ENCODE measurements at places on chromosomes 13 and 19.

DNA sequence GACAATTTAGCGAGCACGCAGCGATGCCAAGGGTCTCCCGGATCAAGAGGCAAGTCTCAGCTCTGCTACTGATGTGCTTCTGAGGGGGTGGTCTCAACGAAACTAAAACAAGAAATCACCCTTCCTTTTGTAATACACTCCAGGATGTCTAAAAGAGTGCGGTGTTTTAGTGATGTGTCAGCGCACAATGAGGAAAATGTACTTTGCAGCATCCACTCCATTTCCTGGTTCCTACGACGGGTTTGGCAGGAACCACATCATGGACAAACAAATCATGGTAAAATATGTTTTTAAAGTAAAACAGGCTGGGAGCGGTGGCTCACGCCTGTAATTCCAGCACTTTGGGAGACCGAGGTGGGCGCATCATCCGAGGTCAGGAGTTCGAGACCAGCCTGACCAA, 154.0 kb upstream of the TSC22D1 start:
- no peak for DNase-seq

DNA sequence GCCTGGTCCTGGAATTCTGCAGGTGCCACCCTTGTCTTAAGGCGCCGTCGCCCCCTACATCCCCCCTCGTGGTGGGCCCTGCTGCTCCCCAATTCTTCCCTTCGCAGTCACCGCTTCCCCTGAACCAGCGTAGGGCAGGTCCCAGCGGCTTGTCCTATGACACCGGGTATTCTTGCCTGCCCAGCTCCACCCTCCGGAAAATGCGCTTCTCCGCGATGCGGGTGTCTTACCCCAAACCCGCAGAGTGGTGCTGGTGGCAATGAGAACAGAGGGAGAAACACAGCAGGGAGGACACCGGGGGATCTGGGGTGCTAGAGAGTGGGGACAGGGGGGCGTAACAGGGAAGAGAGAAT, 9.0 kb downstream of the ZNF808 start:
- peak; percentile 21 for DNase-seq

DNA sequence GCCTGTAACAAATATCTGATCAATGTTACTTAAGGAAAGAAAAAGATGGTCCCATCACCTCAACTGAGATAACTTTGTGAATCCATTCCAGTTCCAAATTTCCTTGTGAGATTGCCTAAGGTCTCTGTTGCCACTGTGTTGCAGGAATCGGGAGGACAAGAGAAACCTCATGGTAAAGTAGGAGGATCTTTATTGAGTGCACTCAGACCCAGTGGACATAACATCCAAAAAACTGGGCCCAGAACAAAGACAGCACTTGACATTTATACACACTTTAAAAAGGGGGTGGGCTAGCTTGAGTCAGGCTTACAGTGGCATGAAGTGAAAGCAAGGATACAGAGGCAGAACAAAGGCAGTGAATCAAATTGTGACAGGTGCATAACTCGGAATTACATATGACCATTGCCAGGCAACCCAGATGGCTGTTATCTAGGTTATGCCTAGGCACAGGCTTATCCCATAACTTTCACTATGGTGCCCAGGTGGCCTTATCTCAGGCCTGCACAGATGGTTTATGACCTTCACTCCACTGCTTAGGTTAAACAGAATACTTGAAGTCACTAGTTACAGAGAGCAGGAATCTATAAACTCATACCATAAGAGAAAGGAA, 459.4 kb upstream of the PCDH20 start:
- no peak for DNase-seq

- DNase-seq, result no peak
These were observed 1.3 kb upstream of the CD22 start for GRCh38 chr19:35327642-35328041.

DNA sequence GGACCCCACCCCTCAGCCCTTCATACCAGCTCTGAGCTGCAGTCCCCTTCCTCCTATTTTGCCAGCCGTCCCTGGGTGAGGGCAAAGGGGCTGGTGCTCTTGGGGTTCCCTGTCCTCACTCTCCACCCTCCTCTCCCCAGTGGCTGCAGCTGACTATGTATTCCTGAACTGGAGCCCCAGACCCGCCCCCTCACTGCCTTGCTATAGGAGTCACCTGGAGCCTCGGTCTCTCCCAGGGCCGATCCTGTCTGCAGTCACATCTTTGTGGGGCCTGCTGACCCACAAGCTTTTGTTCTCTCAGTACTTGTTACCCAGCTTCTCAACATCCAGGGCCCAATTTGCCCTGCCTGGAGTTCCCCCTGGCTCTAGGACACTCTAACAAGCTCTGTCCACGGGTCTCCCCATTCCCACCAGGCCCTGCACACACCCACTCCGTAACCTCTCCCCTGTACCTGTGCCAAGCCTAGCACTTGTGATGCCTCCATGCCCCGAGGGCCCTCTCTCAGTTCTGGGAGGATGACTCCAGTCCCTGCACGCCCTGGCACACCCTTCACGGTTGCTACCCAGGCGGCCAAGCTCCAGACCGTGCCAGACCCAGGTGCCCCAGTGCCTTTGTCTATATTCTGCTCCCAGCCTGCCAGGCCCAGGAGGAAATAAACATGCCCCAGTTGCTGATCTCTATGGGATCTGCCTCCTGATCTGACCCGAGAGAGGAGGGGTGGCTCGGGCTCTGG, 2.4 kb downstream of the COX7A1 start:
- DNase-seq, result no peak

DNA sequence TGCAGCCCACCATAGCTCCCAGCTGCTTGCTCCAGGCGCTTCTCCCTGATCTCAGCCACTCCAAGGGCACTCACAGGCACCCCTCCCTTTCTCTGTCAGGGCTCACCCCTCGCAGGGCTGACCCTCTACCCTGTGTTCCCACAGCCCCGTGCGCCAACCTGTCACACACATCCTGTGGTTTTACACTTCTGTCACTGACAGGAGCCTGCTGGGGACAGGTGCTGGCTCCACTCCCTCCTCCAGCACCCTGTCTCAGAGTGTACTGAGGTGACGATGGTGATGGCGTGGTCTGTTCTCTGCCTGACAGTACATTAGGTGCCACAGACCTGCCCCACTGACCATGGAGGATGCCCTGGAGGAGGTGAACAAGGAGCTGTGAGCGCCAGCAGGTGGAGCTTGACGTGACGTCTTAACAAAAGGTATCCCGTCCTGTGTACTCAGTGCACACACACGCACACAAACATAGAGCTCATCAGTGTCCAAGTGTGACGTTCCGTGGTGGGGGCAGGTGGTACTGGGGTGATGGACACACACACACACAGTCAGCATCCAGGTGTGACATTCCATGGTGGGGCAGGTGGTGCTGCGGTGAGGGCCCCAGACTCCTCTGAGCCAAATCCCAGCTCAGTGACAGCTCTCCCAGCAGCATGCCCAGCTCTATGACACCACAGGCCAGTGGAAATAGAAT, 20.9 kb downstream of the C19orf44 start:
- no peak for DNase-seq

DNA sequence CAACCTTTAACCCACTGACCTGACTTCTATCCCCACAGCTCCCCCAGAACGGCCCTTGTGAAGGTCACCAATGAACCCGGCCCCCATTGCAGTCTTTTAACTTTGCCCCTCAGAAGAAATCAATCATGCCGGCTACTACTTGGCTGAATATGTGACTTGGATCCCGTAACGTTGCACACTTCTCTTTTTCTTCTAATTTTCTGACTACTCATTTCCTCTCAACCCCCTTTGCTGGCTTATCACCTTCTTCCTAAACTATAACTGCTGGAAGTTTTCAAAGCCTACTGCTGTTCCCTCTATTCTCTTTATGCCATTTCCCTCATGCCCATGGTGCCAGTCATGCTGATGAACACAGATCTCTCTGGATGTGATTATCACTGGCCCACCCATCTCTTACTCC, 367.6 kb downstream of the DNAJC15 start:
- DNase-seq, result no peak

DNA sequence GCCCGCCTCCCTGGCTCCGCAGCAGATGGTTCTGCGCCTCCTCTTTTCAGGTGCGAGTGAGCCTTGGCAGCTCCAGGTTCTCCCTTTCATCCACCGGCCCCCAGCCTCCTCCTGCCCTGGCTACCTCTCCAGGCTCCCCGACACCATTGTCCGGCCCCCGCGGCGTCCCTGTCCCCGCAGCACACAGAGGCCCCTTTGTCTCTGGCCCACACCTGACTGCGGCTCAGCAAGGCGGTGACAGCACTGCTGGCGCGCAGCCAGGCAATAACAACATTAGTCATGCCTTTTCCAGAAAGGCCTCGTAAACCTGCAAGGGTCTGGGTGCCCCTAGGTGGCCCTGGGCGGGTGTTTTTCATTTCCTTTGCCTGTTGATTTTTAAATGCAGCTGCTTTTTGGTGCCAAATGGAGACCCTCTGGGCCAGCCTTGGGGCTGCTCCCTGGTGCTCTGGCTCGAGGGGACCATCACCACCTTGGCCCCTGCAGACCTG, 73.2 kb upstream of the MEDAG start:
- DNase-seq, result peak; percentile 52

DNA sequence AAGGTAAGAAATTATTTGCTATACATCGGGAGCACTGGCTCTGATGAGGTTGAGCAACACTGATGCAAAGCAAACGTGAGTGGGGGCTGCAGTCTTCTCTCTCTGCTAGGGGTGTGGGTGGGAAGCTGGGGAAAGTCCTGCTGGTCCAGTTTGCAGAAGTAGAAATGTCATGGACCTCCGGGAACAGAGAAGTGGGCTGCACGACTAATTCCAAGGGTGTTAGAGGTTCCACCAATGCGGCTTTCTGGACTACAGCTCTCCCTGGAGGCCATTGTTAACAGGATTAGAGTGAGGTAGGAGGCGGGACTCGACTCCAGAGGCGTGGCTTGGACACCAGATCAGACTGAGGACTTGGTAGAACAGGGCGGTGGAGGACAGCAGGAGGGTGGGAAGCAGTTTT, 5.7 kb upstream of the FBXO27 start:
- peak; percentile 61 for DNase-seq

DNA sequence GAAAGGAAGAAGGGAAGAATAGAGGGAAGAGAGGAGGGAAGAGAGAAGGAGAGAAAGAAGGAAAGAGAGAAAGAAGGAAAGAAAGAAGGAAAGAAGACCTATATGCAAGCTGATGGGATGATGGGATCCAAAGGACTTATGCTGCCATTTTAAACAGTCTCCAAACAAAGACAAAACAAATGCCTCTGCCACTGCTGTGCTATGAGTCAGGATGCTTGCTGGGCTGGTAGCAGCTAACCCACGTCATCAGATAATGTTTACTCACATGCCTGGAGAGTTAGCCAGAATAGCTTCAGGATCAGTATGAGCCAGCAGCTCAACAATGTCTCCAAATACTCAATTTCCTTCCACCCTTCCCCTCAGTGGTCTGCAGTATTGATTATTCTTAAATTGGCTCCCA, 12.0 kb upstream of the ZNF274 start:
- DNase-seq, result peak; percentile 50

DNA sequence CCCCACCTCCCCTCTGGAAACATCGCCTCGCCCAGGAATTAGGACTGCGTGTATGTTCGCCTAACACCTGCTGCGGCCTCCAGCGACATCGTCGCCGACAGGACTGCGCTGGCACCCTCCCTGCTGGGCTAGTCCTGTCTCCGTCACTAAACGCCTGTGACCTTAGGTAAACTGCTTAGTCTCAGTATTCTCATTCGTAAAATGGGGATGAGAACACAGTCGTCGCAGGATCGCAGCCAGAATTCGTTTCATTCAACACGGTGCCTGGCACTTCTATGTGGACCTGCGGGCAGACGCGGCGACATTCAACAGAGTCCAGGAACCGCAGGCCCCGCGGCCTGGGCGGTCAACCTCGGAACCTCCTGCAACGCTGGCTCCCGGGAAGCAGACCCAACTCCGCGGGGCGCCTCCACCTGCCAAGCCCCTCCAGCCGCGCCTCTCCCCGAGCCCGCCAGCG, 485 bp downstream of the CRYL1 start:
- DNase-seq, result peak; percentile 22

GRCh38 chr19:54154603-54155345, 4.7 kb downstream of the LENG1 start:
- DNase-seq, result peak; percentile 86

GRCh38 chr19:17411801-17412200, 6.4 kb upstream of the BST2 start:
- no peak for DNase-seq
